ENCODE measurements at places on chromosomes 4 and X.

DNA sequence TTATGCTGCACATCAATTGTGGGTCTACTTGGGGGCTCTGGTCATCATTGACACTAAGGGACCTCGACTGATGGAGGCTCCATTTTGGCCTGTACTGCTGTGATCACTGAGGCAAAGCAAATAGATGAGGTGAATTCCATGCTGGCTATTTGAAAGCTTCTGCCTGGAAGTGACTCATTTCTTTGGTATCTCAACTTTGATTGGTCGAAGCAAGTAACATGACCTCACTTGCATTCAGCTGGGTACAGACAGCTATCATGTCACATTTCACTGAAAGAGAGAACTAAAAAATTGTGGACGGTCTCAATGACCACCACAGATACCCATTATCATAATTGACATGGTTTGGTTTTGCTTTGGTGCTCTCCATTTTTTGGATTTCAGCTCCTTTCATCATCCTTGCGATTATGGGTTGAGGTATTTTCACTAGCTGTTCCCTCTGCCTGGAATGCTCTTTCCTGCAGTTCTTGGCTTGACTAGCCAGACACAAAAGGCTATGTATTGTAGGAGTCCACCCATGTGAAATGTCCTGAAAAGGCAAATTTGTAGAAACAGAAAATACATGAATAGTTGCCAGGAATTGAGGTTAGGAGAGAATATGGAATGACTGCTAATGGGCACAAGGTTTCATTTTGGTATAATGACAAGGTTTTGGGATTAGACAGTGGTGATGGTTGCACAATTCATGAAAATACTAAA, 369.2 kb upstream of the LCORL start:
- peak; percentile 7 for DNase-seq

GRCh38 chr4:163107754-163108153, 58.9 kb downstream of the NAF1 start:
- peak; percentile 32 for DNase-seq

- DNase-seq: no peak
These were observed 269.3 kb downstream of the GPM6A start for GRCh38 chr4:175542786-175543185.

- no peak for DNase-seq
These were observed 308.8 kb upstream of the TECRL start for GRCh38 chr4:64718091-64718490.

- DNase-seq: no peak
These were observed 168.5 kb upstream of the PCDH18 start for GRCh38 chr4:137700751-137701150.

GRCh38 chrX:133888984-133889383, 96.4 kb downstream of the GPC3 start:
- no peak for DNase-seq

DNA sequence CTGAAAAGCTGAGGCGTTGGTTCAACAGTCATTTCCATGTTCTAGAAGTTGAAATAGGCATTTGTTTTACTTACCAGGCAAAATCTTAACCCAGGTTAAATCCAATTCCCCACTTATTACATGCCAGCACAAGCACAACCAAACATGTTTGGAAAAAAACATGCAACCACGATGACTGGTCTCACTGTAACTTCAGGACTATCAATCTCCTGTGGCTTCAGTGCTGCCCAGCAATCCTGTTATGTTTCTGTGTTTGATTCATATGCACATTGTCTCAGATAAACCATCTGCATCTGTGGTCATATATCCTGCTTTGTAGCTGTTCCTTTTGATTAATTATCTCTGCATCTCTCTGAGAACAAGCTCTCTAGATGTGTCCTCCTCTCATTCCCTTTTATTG, 28.3 kb downstream of the PRDM8 start:
- no peak for DNase-seq

GRCh38 chr4:5209862-5210261, 158.6 kb downstream of the STK32B start:
- no peak for DNase-seq

DNA sequence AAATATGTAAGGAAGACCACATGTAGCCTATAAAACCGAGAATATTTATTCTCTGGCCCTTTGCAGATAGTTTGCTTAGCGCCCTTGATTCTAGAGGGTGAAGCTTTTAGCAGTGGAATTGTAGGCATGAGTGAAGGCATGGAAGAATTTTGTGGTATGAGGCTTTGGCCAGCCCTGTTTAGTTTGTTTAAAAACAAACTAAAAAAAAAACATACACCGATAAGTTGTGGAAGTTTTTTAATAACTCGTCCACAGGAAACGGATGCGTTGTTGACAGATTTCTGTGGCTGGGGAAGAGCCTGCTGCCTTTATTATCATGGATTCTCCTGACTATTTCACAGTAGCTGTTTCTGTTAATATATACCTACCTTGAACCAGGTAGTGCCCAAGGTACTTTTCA, 194.7 kb upstream of the LNX1 start:
- DNase-seq: no peak

DNA sequence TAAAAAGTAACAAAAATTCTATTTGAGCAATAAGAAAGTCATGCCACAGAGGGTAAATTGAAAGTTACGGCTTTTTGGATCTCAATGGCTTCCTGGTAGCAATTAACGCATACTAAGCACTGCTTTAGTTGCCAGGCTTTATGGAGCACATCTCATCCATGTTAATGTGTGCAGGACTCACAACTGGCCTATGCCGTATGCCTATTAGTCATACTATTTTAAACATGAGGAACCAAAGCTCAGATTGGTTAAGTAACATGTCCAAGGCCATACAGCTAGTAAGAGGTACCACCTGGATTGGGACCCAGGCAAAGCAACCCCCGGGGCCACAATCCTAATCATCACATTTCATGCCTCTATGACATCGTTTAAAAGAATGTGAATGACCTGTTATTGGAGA, 17.1 kb downstream of the DAPP1 start:
- no peak for DNase-seq

GRCh38 chr4:3360777-3361176, 68.0 kb downstream of the RGS12 start:
- DNase-seq: no peak

- DNase-seq: peak; percentile 15
These were observed 584.0 kb upstream of the TENM3 start for GRCh38 chr4:181659202-181659601.

GRCh38 chr4:17544205-17544604, 29.2 kb downstream of the CLRN2 start:
- peak; percentile 19 for DNase-seq

- no peak for DNase-seq
These were observed 93.3 kb downstream of the UGT8 start for GRCh38 chr4:114691865-114692264.

GRCh38 chrX:29561417-29561816, 653.9 kb upstream of the MAGEB2 start:
- no peak for DNase-seq

- peak; percentile 85 for DNase-seq
These were observed 695 bp downstream of the MTM1 start for GRCh38 chrX:150569155-150569477.

DNA sequence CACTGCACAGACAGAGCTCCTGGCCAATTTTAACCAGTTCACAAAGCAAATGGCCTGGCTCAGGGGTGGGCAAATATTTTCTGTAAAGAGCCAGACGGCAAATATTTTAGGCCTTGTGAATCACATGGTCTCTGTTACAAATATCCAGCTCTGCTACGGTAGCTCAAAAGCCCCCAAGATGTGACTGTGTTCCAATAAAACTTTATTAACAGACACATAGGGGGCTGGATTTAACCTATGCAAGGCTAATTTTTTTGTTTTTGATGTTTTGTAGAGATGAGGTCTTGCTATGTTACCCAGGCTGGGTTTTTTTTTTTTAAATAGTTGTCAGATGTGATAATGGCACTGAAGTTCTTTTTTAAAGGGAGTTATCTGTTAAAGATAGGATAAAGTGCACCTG, 65.4 kb downstream of the PRKX start:
- DNase-seq: no peak

- DNase-seq: no peak
These were observed 45.6 kb upstream of the GPR78 start for GRCh38 chr4:8534611-8535010.

DNA sequence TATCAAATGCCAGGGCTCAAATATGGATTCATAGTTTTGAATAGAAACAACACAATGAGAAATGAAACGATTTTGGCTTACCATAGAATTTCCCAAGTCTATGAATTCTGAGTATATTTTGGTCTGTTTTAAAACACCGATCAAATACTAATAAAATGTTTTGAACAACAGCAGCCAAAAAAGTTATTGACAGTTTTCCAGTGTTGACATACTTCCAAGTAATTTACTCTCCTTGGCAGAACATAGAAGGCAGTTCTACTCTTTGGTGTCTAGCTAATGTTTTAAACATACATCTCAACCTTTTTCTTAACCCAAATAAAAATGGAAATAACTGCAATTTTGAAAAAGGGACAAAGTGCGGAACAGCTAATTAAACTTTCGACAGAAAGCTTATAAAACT, 1419.8 kb downstream of the ADGRL3 start:
- DNase-seq: no peak

GRCh38 chr4:102493794-102494193, 7.4 kb upstream of the NFKB1 start:
- DNase-seq: no peak

DNA sequence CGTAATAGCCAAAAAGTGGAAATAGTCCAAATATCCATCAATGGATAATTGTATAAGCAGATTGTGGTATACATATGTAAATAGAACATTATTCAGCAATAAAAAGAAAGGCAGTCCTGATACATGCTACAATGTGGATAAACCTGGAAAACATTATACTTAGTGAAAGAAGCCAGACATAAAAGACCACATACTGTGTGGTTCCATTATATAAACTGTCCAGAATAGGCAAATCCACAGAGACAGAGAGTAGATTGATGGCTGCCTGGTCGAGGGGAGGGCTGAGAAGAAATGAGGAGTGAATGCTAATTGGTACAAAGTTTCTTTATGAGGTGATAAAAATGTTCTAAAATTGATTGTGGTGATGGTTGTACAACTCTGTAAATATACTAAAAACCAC, 397.4 kb upstream of the RPS6KA3 start:
- no peak for DNase-seq

GRCh38 chr4:86917212-86918039, 17.4 kb upstream of the AFF1 start:
- DNase-seq: no peak

- no peak for DNase-seq
These were observed 166.5 kb upstream of the SLIT2 start for GRCh38 chr4:20085156-20085555.

DNA sequence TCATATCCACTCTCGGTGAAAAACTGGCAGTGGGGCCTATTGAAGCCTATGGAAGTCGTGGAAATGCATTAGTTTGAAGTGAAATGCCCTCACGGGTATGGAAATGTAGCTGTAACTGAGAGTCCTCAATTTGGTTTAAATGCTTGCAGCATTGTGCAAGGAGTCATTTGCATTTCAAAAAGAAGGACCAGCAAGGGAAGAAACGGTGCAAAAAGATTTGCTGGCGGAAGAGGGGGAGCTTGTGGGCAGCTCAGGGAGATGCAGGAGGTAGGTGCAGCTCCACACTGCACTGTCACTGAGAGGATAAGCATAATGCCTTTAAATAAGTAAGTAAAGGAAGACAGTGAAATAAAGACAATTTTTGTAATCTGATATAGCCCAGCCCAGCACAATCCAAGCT, 400.4 kb upstream of the DIPK2B start:
- no peak for DNase-seq

- DNase-seq: peak; percentile 91
These were observed 71.5 kb upstream of the MXD4 start for GRCh38 chr4:2333356-2333841.

DNA sequence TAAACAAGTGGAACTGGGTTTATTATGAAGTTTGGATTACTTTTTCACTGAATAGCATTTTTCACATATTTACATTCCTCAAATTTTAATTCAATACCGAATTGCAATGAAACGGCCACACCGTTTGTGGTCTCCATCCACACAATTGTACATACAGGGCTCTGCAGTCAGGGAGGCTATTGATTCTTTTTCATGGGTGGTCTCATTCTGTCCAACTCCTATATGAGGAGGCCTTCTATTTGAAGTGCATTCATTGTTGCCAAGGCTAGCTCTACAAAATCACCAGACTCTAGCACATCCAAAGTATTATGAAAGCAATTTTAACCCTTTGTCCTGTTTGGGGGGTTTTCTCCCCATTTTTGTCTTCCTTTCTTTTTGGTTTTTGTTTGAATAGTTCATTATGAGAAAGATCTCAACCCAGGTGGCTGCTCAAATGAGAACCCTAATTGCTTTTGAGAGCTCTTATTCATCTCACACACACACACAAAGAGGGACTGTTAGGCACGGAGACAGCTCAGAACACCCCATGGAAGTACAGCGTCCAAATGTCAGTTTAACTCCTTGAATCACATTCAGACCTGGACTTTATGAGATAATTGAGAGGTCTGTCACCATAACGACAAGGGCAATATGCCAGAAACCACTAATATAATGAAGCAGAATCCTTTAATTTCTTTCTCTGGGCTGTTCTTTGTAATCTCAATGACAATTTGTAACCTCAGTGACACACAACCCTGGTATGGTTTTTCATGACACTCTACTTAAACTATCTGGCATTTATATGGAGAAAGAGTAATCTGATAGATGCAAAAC, 79.4 kb downstream of the NLGN4X start:
- no peak for DNase-seq

GRCh38 chrX:111098874-111099273, 2.9 kb downstream of the PAK3 start:
- DNase-seq: peak; percentile 56

DNA sequence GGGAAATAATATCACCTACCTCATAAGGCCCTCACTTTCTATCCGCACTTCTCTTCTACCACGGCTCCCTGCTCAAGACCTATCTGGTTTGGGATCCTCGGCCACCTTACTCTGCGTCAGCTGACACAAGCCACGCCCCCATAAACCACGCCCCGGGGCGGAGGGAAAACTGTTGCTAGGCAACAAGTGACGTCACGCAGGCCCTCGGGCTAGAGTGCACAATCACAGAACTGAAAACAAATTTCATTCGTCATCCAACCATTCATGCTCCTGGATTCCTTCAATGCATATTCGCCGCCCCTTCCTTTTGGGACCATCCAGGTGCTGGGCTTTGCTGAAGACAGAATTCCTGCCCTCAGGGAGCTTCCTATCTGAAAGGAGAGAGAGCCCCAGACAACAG, 66.3 kb downstream of the SMC1A start:
- peak; percentile 27 for DNase-seq

GRCh38 chr4:58063404-58064160, 953.4 kb upstream of the IGFBP7 start:
- DNase-seq: no peak

GRCh38 chr4:118388606-118389005, 35.8 kb upstream of the PRSS12 start:
- DNase-seq: no peak

DNA sequence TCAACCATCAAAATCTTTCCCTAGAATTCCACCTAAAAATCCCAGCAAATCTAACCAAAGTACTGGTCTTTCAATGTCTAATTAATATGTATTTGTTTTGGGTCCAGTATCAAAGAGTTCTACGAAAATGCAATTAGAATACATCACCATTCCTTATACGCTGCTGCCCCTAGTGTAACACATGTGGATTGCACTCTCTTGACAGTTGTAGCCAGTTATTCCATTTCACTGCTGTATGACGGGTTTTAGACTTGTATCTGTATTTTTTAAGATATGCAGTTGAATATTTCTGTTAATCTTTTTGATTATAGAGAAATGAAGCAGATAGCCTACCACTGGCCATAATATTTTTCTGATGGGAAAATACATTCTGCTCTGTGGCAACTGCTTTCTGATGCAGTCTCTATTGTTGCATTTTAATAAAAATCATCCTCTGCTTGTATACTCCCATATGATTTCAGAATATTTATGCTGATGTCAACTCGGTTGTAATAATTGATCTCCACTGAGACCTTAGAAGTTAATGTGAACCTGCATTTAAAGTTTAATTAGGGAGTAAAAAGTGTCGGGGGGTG, 17.1 kb upstream of the PAGE2B start:
- DNase-seq: peak; percentile 20

GRCh38 chr4:151163855-151164254, 64.4 kb downstream of the RPS3A start:
- DNase-seq: no peak

Measured in NB4 (cell line).